GM19239 (cell line): ENCODE measurements at places on chromosomes 1 and 21.

DNA sequence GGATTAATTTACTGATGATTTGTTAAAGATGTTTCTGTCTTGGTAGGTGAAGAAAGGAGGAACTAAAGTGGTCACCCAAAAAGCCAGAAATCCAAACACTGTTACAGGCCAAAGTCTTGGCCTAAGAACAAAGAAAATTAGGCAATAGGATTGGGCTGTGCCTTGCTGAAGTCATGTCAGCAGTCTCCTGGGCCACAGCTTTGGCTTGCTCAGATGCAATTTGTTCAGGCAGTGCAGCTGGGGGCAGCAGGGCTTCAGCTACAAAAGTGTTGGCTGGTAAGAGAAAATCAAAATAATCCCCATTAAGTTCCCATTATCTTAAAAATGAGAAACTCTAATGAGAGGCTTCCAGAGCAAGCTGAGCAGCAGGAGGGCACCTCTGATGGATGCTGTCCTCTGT, 14.0 kb upstream of the RAP1A start:
- no peak for DNase-seq

DNA sequence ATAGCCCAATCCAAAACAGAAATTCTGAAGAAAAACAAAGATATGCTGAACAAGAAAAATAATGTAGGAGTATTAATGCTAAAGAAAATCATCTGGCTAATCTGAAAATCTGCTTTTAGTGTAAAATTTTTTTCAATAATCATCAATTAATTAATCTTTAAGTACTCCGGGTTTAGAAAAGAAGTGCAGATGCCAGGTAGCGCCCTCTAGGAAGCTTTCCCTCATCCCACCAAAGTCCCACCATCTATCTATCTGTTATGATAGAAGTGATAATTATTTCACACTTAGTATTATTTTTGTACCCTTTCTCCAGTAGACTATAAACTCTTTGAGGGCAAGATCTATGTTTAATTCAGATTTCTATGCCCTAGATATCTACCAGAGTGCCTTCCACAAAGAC, 240.3 kb downstream of the AKT3 start:
- no peak for DNase-seq

DNA sequence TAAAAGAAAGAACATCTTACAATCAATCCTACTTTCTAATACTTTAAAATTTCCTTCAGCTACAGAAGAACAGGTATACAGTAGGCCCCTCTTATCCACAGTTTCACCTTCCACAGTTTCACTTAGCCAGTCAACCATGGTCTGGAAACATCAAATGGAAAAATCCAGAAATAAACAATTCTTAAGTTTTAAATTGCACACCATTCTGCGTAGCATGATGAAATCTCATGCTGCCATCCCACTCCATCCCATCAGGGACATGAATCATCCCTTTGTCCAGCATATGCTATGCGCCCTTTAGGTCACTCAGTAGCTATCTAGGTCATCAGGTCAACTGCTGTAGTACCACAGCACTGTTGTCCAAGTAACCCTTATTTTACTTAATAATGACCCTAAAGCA, 67.7 kb downstream of the HSF2BP start:
- DNase-seq, result no peak

DNA sequence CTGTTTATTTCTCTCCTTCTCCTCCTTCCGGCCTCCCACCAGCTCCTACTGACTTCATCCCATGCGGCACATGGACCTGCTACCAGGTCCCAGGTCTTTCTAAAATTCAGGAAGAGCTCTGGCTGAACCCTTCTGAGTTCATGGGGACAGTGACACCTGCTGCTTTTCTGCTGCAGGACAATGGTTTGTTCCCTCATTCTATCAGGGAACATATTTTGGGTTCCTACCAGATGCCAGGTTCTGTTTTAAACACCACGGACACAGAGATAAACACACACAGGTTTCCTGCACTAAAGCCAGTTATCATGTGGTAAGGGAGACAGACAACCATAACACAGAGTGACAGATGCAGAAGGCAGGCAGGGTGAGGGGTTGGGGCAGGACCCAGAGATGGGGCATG, 114.0 kb upstream of the RAB4A start:
- no peak for DNase-seq

GRCh38 chr1:19552291-19553010, 67.1 kb upstream of the CAPZB start:
- DNase-seq, result no peak

DNA sequence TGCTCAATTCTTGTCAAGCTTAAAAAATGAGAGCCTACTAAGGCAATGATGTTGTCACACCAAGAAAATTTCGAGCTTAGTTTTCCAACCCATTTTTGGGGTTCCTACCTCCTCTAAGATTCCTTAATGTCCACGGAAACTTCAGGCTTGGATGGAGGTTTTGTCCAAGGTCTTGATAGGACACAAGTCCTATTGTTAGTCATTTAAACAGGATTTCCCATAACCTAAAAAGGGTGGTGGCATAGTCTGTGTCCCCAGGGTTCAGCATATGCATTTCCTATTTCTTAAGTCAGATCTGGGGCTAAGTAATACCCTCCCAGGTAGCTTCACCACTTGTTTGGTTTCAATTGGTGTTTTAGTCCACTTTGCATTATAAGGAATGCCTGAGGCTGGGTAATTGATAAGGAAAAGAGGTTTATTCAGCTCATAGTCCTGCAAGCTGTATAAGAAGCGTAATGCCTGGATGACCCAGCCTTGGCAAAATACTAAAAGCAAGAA, 10.9 kb upstream of the PADI2 start:
- no peak for DNase-seq

DNA sequence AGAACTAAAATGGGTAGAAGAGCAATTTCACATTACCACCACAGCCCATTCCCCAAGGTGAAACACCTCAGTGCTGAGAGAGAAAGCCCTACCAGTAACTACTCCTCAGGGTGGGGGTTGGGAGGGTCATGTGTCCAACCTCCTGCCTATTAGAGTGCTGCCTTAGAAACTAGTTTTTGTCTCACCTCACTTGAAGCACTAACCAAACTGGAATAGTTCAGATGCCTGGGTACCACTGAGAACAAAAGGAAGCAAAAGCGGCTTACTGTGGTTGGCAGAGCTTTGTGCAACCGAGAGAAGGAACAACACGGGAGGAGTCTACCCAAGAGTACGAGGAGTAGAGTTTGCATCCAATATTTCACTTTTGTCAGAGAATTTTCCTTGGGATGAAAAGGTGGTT, 1207.5 kb upstream of the ADGRL2 start:
- no peak for DNase-seq

DNA sequence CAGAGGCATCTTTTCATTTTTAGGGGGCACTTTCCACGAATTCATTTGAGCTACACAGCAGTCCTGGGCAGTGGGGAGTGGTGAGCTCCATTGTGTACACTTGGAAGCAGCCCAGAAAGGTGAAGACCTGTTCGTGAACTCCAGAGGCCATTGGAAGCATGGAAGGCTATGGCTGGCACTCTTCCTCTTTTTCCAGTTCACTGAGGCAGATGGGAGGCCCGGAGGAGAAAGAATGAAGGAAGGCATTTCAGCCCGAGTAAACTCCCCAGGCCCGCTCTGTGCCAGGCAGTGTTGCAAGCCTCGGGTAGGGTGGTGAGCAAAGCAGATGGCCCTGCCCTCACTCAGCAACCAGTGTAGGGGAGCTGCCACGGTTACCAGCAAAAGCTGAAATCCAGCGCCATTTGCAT, 673 bp upstream of the DHCR24 start:
- no peak for DNase-seq

GRCh38 chr1:43650310-43651085, 549 bp downstream of the KDM4A start:
- peak; percentile 91 for DNase-seq

- DNase-seq, result no peak
These were observed 53.8 kb downstream of the LYPLAL1 start for GRCh38 chr1:219227360-219228057.

- DNase-seq, result no peak
These were observed 130.1 kb downstream of the RYR2 start for GRCh38 chr1:237172118-237172485.

DNA sequence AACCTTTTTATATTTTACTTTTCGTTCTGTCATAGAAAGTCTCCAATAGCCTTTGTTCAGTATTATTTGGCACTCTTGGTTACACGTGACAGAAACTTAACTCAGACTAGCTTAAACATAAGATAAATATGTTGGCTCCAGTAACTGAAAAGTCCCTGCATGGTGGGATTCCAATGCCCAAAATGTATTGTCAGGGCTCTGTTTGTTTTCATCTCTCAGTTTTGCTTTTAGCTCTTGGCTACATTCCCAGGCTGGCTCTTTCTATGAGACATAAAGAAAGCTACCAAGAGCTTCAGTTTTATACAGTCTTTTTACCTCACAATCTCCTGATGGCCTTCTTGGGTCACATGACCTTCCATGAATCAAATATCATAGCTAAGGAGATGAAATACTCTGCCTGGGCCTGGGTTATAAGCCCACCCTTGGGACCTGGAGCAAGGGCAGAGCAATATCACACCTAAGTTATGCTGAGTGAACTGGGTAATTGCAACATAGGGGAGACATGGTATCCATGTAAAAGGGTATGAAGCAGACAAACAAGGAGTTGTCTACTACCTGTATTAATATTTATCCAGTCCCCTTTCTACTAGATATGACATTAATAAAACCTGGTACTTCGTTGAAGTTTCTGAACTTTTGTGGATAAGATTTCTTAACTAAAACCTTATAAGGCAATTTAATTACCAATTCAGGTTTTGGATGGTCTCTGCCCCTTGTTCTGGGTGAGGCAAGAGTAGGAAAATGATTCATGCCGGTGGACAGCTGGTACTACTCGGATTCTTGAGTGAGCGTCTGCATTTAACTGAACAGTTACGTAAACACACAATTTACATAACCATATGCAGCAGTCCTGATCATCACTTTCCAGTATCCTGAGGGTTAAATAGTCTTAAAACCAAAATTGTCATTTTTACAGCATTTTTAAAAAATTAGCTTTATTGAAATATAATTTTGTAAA, 442.3 kb downstream of the GPATCH2 start:
- no peak for DNase-seq

- DNase-seq, result no peak
These were observed 30.1 kb downstream of the RHEX start for GRCh38 chr1:206082831-206083695.

- no peak for DNase-seq
These were observed 12.3 kb upstream of the RGS4 start for GRCh38 chr1:163056831-163057230.

DNA sequence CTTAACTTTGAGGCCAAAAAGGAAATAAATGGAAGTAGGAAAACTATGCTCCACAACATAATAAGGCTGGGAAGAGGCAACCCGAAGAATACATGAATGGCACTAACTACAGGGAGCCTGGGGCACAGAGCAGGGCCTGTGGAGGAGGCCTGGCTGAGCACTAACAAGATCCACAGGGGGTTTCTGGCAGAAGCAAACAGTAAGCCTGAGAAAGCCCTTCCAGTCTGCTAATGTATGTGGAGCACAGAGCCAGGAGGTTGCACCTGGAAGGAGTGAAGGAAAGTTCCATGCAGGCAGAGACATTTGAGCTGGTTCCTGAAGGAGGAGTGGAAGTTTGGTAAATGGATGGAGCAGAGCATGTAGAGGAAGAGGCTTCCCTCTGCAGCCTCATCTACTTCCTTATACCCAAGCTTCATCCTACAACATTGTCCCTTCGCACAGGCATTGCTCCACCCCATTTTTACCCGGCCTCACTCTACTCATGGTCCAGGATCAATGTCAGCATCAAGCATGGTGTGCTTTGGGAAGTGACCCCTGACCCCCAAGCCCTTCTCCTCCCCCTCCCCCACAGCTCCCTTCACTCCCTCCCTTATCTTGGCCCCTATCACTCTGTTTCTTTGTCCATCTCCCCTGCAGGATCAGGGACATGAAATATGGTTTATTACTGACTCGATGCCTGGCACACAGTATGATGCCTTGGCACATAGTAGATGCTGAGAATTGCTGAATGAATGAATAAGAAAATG, 23.3 kb downstream of the SHISA4 start:
- no peak for DNase-seq

- no peak for DNase-seq
These were observed 1.1 kb upstream of the LBR start for GRCh38 chr1:225428881-225429455.

DNA sequence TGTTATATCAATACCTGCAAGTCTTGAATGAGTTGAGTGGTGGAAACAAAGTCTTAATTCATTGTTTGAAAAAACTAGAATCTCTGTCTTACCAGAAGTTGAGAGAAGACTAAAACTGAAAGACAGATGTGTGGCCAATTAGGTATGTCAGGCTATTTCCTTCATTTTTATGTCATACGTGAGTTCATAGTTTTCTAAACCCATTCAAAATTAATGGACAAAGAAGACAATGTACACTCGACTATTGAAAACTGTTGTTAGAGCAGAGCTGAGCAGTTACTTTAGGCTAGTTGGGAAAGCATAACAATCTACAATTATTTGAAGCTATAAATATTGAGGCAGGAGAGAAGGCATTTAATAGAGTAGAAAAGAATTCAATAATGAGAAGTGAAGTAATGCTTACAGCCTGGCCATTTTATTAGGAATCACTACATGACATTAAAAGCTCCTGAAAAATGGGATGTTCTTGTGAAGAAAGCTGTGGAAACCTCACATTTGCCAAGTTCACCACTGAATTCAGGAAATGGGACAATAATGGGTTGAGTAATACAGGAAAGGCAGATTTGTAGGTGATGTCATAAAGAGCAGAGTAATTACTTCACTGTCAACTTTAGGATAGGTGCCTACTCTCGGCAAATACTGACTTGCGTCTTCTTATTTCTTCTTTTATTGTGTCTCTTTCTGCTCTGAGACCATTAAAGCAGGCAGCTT, 204.4 kb downstream of the PLA2G4A start:
- no peak for DNase-seq

DNA sequence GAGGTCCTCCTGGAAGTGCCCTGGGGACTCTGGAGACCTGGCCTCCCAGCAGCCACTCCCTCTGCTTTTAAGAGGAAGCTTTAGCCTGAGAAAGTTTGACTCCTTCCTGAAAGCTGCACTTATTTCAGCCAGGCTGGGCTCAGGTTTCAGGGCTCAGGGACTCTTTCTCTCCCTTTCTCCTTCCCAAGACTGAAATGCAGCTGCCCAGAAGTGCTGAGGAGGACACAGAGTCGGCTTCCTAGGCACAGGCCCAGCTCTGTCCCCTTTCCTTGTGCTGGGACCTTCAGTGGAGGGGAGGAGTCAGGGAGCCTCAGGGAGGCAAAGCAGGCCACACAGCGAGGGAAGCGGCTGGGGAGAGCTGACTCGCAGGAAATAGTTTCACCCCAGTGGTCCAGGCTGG, 137.3 kb downstream of the NAV1 start:
- DNase-seq, result no peak

- no peak for DNase-seq
These were observed 23.1 kb upstream of the TRAF3IP3 start for GRCh38 chr1:209732725-209733124.

GRCh38 chr1:165928075-165928731, 100.8 kb downstream of the UCK2 start:
- DNase-seq, result peak; percentile 43

- DNase-seq, result peak; percentile 60
These were observed 2.1 kb downstream of the BACH1 start for GRCh38 chr21:29300807-29301138.

DNA sequence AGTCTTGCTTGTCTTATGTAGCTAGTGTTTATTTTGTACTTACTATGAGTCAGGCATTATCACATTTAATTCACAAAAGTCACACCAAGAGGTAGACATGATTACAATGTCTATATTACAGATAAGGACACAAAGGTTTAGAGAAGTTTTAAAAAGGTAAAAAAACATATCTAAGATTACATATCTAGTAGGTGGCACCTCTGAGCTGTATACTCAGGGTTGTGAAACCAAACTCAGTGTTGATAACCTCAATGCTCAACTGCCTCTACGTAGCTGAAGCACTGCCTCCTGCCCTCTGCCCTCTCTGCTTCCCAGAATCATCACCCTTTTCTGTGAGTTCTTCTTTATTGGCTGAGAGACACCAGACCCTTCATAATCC, 431.3 kb downstream of the DISC1 start:
- DNase-seq, result no peak
